ENCODE measurements at places on chromosomes 2 and 18. TPM values are rescaled to one million over a fixed set of nuclear protein-coding genes. Genes with fewer than 3 reads are reported as not detected.

The SELENOI gene
- total RNA-seq = 36.6 TPM

The NT5DC4 gene
- total RNA-seq = not detected

The PPP4R3B gene
- total RNA-seq = 78.2 TPM

DNA sequence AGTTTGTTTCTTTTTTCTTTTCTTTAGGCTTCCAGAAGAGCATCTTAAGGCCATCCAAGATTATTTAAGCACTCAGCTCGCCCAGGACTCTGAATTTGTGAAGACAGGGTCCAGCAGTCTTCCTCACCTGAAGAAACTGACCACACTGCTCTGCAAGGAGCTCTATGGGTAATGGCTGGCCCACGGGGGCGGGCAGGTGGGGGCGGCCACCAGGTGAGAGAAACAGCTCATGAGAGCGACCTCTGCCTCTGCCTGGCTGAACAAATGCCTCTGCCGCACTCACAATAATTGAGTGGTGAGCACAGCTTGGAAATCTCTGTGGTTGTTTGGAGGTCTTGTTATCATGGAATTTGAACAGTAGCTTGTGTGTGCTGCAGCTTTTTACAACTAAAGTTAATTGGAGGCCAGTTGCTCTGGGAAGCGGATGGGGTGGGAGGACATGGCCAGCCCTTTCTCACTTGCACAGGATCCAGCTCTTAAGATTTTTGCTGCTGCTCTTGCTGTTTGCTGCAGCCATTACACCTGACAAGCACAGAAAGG lies 70.4 kb downstream of the INPP5D start:
- peaks cover 15% of the 10 kb centered on the region for H3K4me1 ChIP-seq
- DNase-seq = no peak

DNA sequence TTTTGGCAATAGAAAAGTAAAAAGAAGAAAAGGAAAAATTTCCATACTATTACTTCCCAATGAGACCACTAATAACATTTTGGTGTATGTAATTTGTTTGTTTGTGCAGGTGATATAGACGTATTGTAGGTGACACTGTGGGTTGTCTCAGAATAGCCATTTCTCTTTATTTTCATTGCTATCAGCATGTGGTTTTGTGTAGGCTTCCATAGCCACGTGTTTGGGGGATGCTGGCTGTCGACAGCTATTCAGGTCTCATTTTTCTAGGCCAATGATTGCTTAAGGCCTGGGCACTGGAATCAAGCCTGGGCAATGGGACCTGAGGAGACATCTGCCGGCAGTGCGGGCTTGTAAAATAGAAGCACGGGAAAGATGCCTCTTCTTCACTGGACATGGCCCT lies 71.0 kb upstream of the KCTD1 start:
- H3K4me1 ChIP-seq = no peaks in the 10 kb centered on the region
- DNase-seq = no peak
- H3K4me3 ChIP-seq = no peak overlapping the region
- H3K27me3 ChIP-seq = no peaks in the 10 kb centered on the region
- H3K27ac ChIP-seq = no peak overlapping the region
- no peaks in the 10 kb centered on the region for H3K36me3 ChIP-seq

DNA sequence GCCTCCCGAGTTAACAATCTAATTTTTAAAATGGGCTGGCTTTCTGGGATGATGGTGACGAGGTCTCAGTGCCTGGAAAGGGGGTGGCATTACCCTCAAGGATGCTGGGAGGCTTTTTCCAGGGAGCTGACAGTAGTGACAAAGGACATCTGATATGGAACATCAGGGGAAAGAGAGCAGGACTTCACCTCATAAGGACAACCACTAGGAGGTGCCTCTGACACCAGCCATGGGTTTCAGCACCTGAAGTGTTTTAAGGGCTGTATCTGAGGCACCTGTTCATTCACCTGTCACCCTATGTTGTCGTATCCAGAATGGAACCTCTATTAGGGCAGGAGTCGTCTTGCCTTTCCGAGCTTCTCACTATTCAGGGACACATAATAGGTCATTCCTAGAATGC lies 10.8 kb downstream of the IL36B start:
- peaks cover 18% of the 10 kb centered on the region for H3K27me3 ChIP-seq
- no peak overlapping the region for H3K4me3 ChIP-seq
- H3K27ac ChIP-seq = no peak overlapping the region
- peaks cover 2% of the 10 kb centered on the region for H3K36me3 ChIP-seq
- peaks cover 2% of the 10 kb centered on the region for H3K4me1 ChIP-seq
- no peak for DNase-seq

DNA sequence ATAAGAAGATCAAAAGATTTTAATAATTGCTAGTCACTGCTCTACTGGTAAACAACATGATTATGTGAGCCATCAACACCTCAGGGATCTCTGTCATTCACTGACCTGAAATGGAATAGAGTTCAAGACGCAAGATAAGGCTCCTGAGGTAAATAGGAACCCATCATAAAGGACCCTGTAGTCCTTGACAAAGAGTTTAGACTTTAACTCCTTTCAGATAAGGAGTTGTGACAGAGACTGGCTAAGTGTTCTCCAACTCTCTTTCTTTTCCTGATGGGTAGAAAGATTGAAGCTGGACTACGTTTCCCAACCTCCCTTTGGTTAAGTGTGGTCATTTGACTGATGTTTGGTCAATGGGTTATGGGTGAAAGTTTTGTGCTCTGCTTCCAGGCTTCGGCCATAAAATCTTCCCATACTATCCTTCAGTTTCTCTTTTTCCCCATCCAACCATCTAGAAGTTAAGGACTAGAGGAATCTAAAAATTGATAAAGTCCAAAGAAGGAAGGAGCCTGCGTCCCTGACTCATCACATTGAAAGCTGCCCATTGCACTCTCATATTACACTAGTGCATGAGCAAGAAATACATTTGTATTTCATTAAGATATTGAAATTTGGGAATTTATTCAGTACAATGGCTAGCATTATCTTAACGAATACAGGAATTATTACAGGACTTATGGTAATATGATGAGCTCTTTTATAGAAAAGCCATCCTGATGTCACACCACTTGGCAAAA lies 293.7 kb upstream of the ACVR2A start:
- no peak overlapping the region for H3K4me3 ChIP-seq
- H3K27ac ChIP-seq = no peak overlapping the region
- H3K27me3 ChIP-seq = peaks cover 4% of the 10 kb centered on the region

DNA sequence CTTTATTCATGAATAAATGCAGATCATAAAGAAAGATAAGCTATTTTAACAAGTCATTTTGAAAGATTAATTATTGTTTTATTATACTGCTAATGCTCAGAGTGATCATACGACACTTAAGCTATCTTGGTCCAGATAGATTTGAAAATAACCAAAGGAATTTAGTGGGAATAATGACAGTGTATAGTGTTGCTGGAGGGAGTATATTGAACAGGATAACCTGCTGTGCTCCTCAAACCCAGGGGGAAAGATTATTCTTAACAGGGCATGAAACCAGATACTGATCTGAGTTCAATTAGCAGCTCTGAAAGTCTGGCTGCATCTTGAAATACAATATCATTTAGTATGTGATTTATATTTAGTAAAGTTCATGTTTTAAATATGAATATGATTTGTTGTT lies 216.3 kb upstream of the ITGA4 start:
- peaks cover 12% of the 10 kb centered on the region for H3K4me1 ChIP-seq
- H3K27ac ChIP-seq = peak overlapping the region; percentile 8
- DNase-seq = no peak
- no peak overlapping the region for H3K4me3 ChIP-seq

DNA sequence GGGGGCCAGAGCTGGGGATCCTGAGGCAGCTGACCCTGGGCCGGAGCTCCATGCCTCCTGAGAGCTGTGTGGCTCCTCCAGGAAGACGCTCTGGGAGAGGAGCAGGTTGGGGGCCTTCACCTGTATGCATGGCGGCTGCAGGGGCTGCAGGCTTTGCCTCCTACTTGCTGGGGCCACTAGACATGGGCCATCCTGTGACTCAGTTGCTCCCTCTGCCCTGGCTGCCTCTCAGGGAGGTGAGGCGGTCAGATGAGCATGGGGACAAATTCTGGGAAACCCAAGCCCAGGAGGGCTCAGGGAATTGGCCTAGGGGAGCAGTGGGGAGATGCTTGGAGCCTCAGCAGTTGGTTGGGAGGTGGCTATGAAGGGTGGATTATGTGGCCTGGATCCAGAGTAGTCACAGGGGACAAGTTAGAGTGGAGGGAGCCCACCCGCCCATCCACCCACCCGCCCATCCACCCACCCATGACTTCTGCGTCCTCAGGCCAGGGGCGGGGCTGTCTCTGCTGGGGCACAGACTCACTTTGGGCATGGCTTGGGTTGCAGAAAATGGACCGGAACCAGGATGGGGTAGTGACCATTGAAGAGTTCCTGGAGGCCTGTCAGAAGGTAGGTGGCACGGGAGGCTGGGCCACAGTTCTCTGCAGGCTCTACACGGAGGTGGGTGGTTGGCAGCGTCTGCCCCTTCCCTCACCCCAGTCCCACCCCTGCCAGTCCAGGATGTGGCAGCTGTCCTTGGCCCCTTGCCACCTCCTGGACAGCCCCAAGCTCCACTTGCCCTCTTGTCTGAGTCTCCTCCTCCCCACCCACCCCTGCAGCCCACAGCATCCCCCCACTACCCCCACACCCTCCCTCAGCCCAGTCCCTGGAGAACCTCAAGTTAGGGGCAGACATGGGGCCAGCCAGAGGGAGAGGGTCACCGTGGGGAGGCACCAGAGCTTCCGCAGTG lies 19.5 kb upstream of the FAHD2A start:
- no peak for DNase-seq
- peaks cover 4% of the 10 kb centered on the region for H3K4me1 ChIP-seq
- H3K27ac ChIP-seq = no peak overlapping the region
- no peak overlapping the region for H3K4me3 ChIP-seq
- peaks cover 41% of the 10 kb centered on the region for H3K27me3 ChIP-seq

GRCh38 chr2:160145471-160145870 lies 54.6 kb downstream of the ITGB6 start:
- no peak for DNase-seq
- peaks cover 2% of the 10 kb centered on the region for H3K36me3 ChIP-seq
- H3K27me3 ChIP-seq = peaks cover 45% of the 10 kb centered on the region
- no peak overlapping the region for H3K27ac ChIP-seq
- H3K4me3 ChIP-seq = no peak overlapping the region
- peaks cover 5% of the 10 kb centered on the region for H3K4me1 ChIP-seq

DNA sequence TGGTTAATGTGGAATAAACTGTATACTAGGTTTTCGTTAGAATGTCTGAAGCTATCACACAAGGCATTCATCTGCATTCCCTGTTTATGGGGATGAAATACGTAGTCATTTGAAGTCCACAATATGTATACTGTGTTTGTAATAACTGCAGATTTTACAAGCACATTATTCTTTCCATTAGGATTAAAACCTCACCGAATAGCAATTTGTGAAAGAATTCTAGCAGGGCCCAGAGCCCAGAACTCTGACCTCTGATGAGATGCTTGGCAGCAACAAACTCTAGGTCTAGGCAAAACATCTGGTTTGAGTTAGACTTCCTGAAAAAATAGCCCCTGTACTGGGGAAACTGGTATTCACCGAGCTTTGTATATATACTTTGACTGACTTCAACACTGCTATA lies 158.2 kb downstream of the SRBD1 start:
- no peaks in the 10 kb centered on the region for H3K4me1 ChIP-seq

DNA sequence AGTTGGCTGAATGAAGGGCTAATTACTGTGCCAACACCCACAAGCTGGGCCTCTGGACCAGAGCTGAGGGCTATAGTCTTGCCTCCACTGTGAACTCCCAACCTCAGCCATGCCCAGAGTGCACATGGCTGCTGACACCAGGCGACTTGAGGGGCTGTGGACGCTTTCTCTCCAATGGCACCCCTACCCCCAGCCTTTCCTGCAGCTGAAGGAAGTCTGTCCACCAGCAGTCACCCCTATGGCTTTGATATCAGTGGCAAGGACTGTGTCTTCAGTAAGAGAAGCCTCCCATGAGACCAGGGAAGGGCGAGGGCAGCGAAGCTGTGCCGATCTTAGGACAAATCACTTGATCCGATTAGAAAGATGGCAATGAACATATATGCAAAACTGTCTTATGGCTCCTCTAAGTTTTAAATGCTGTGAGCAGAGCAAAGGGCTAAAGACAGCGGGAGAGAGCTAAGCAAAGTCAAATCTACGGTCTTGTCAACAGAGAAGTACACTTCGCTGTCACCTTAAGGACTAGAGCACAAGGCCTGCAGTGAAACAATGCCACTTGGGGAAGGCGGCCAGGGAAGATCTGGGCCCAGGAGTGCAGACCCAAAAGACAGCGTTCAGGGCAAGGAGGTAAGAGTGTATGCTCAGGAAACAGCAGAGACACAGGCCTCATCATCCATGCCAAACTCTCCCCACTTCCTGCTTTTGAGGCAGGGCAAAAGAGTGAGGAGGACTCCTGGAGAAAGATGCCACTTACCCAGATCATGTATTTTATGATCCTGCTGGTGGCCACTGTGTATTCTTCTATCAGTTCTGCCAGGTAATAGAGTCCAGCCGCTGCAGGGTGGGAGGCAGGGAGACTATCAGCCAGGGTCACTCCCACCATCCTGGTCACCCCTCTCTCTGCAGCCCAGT lies 1.5 kb downstream of the TEX261 start:
- H3K27me3 ChIP-seq = no peaks in the 10 kb centered on the region
- H3K27ac ChIP-seq = peak overlapping the region; percentile 97
- peaks cover 2% of the 10 kb centered on the region for H3K36me3 ChIP-seq
- no peak for DNase-seq

- no peak overlapping the region for H3K27ac ChIP-seq
- no peak for DNase-seq
- peaks cover 6% of the 10 kb centered on the region for H3K4me1 ChIP-seq
- H3K36me3 ChIP-seq = peaks cover 7% of the 10 kb centered on the region
These were observed 272.1 kb upstream of the EPAS1 start for GRCh38 chr2:46025081-46025480.

GRCh38 chr2:190678444-190679162 lies 29.7 kb downstream of the NAB1 start:
- H3K27ac ChIP-seq = peak overlapping the region; percentile 90
- H3K4me1 ChIP-seq = peaks cover 36% of the 10 kb centered on the region
- no peaks in the 10 kb centered on the region for H3K27me3 ChIP-seq
- peaks cover 13% of the 10 kb centered on the region for H3K36me3 ChIP-seq

DNA sequence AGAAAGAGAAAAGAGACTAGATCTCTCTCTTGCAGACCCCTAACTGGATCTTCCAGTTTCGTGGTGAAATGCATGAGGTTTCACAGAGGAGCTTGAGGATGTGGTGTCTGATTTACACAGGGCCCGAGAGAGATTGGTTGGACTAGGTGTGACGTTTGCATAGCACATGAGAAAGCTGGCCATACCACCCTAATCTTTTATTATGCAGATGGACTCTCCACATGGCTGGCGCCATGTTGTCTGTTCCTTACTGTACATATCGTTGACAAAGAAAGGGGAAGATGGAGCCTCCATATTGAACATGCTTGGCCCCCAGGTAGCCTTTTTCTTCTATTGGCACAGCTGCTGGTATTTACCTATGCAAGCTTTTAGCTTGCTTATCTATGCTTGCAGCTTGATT lies 27.5 kb upstream of the PGAP1 start:
- no peak for DNase-seq
- H3K4me3 ChIP-seq = no peak overlapping the region
- peaks cover 3% of the 10 kb centered on the region for H3K4me1 ChIP-seq
- no peaks in the 10 kb centered on the region for H3K36me3 ChIP-seq
- H3K27me3 ChIP-seq = peaks cover 7% of the 10 kb centered on the region
- H3K27ac ChIP-seq = no peak overlapping the region

DNA sequence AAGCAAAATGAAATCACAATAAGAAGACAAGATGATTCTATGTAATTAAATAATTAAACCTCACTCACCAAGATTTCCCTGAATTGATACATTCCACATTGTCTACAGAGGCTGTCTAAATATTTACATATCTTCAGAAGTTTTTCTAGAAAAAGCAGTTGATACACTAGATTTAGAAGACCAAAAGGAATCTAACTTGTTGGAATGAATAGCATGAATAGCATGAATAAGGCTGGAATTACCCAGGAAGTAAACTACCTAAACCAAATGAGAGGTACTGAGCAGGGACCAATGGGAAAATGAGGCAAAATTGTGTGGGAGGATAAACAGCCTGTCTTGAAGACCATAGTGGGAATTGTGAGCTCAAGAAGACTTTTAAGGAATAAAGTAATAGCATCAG lies 479.7 kb downstream of the TXNL1 start:
- no peak overlapping the region for H3K4me3 ChIP-seq
- H3K36me3 ChIP-seq = no peaks in the 10 kb centered on the region
- H3K4me1 ChIP-seq = no peaks in the 10 kb centered on the region
- H3K27ac ChIP-seq = no peak overlapping the region

All from T-helper 17 cell (primary cell).